ENCODE measurements at places on chromosomes 13 and 19. TPM values are rescaled to one million over a fixed set of nuclear protein-coding genes. Genes with fewer than 3 reads are reported as not detected.
A peak's percentile ranks its signal among the peaks of the same experiment; 100 is the strongest.

DNA sequence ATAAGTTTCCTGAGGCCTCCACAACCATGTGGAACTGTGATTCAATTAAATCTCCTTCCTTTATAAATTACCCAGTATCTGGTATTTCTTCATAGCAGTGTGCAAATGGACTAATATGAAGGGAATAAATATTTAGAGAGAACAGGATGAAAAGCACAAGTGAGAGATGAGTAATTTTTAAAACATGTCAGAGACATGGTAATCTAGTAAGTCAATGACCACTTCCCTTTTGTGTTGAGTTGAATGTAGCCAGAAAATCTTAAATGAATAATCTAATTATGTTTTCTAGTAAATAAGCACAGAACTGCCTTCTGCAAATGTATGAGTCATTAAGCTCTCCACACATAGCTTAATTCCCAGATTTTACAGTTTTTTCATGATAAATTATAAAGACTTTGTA is 524.1 kb upstream of the SLITRK5 start:
- DNase-seq, result no peak

DNA sequence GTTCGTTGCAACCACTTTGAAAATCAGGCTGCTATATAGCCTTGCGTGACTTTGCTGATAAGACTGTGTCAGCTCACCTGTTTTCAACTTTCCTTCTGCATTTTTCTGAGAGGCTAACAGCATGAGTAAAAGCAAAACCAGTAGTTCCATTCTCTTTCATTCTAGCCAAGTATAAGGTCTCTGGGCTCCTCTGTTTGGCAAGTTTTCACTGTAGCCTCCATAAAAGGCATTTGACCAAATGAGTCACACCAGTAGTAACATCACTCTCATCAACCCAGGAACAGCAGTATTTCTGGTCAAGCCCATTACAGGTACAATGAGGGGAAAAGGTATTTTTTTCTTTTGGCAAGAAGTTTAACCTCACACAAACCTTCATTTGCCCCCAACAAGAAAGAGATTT is 1149.8 kb upstream of the MIR17HG start:
- no peak for DNase-seq

The ZNF175 gene
- total RNA-seq, result 4.3 TPM

- no peak for DNase-seq
Measured at GRCh38 chr19:52451241-52451640, 2.1 kb upstream of the ZNF578 start.

The PSG11 gene
- not detected for total RNA-seq

DNA sequence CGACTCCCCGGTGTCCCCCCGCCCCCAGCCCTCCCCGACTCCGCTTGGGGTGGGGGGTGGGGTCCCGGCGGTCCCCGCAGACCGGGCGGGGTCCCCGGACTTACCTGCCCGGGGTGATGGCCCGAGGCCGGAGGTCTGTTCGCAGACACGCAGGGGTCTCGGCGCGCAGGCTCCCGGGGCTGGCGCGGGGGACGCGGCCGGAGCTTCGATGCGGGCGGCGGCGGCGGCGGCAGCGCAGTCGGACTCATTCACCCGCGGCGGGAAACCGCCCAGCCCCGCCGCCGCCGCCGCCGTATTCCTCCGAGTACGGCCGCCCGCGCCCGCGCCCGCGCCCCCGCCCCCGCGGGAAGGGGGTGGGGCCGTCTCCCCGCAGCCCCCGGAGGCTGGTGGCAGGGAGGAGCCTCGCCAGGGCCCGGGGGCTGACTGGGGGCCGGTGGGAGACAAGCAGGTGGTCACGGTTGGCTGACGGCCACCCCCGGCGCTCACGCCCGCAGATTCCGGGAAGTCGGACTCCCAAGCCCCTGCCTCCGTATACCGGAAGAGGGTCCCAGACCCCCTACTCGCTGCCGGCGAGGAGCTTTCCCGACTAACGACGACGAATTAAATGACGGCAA is at the start of gene C2CD4C:
Gene C2CD4C, minus strand, starts transcription at position 246 of the 614 bp plus-strand sequence. CDS start 786 bp downstream, outside the sequence.
- peak; percentile 27 for DNase-seq

DNA sequence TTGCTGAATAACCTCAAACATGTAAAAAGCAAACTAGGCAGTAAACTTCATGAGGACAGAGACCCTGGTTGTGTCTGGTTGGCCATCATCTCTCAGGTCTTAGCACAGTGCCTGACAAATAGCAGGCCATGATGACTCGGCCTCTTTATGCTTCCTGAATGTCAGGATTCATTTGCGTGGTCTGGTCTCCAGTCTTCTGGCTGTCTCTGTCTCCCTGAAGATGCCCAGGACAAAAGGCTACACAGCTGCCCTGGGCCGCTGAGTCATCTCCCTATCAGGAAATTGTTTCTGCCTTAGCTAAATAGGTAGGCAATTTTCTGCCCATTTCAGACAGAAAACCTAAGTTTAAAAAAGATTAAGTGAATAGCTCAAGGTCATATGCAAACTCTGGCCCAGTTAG is 84.1 kb upstream of the FNDC3A start:
- peak; percentile 81 for DNase-seq

GRCh38 chr19:4267101-4267900 is 11.8 kb upstream of the SHD start:
- peak; percentile 55 for DNase-seq

Data from dermis blood vessel endothelial cell (primary cell).